CD4-positive, alpha-beta T cell (primary cell): ENCODE measurements at places on chromosomes 6 and 20.

DNA sequence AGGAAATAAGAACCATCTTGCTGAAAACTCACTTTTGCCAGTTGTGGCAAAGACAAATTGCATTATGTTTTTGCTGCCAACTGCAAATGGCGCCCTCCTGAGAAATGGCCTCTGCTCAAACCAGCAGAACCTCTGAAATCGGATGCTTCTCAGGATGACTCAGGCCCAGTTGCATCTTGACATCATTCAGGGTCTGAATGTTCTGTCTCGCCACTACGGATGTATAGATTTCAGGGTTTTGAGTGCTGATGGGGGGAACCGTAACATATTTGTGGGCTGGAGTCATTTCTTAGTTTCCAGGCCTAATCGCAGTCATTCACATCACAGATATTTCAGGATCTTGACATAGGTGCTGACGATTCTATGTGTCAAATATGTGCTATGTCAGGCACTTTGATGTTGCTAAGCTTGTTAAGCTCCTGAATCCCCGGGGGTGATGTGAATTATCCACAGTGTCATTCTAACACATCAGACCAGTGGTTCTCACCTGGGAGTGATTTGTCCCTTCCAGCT is 207.1 kb downstream of the NFATC2 start:
- DNase-seq: no peak

DNA sequence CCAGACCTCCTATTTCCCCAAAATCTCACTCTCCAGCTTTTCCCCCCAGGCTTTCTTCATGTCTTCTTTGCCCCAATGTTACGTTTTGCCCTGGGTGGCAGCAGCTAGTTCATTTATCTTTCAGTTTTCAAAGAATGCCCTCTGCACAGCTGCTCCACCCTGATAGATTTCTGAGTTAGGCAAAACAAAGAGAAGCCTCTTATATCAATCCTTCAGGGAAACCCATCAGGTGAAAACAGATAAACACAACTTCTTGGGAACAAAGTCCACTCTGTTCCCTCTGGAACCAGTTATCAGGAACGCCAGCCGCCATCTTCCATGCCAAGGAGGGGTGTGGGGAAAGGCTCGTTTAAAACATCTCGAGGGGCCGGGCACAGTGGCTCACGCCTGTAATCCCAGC is 34.0 kb downstream of the ZBTB9 start:
- DNase-seq: no peak

GRCh38 chr20:51338692-51339440 is 203.7 kb downstream of the NFATC2 start:
- DNase-seq: no peak

- DNase-seq: no peak
These were observed 9.5 kb upstream of the SNAP25 start for GRCh38 chr20:10209091-10209490.

GRCh38 chr20:49758781-49759180 is 45.1 kb upstream of the B4GALT5 start:
- DNase-seq: no peak

- no peak for DNase-seq
These were observed 1.3 kb downstream of the DIDO1 start for GRCh38 chr20:62925076-62925419.

GRCh38 chr6:15901141-15902115 is 227.5 kb upstream of the MYLIP start:
- no peak for DNase-seq

DNA sequence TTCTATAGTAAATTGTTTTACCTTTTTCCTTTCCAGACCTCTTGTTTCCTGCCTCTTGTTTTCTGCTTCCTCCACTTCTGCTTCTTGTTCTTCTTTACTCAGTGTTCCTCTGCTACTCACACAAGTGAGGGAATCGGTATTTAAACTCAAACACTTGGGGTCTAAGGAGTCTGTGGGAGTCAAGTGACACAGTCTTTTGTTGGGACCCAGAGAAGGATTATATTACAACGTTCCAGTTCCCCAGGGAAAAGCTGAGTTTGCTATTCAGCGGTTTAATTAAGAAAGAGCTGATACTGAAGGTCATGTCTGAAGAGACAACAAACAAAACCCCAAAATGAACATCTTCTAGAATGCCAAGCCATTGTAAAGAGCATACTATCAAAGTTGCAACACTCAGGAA is 107.8 kb upstream of the CITED2 start:
- DNase-seq: no peak

DNA sequence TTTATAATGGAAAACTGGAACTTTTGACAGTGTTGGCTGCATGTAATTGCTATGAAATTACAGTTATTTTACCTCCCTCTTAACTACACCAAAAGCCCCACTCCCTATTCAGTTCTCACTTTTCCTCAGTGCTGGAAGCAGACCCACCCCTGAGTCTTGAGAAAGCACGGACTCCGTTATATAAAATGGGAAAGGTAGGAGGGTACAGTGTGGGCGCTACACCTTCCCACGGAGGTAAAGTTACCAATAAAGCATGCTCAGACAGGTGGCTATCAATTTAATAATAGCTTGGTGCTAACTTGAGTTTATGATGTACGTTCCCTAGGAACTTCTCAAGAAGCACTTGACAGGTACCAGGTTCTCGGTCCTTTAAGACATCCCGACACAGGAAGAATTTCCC is 59.0 kb downstream of the CLIC5 start:
- DNase-seq: no peak

- no peak for DNase-seq
These were observed 187.0 kb downstream of the HDGFL1 start for GRCh38 chr6:22756365-22756764.

DNA sequence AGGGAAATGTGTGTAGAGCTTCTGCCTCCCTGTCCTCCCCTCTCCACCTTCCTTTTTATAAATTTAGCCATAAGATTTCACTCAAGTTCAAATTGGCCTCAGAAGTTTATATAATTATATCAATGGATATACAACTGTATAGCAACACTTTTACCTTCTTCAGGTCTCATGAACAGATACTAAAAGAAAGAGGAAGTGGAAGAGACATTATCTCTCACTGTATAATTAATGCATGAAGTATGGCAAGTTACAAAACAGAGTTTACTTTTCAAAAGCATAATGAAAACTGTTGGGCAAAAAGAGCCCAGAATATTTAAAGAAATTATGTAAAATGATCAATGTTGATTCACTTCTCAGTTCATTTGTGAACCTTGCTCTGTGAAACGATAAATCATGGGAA is 99.7 kb downstream of the PDE7B start:
- DNase-seq: no peak

DNA sequence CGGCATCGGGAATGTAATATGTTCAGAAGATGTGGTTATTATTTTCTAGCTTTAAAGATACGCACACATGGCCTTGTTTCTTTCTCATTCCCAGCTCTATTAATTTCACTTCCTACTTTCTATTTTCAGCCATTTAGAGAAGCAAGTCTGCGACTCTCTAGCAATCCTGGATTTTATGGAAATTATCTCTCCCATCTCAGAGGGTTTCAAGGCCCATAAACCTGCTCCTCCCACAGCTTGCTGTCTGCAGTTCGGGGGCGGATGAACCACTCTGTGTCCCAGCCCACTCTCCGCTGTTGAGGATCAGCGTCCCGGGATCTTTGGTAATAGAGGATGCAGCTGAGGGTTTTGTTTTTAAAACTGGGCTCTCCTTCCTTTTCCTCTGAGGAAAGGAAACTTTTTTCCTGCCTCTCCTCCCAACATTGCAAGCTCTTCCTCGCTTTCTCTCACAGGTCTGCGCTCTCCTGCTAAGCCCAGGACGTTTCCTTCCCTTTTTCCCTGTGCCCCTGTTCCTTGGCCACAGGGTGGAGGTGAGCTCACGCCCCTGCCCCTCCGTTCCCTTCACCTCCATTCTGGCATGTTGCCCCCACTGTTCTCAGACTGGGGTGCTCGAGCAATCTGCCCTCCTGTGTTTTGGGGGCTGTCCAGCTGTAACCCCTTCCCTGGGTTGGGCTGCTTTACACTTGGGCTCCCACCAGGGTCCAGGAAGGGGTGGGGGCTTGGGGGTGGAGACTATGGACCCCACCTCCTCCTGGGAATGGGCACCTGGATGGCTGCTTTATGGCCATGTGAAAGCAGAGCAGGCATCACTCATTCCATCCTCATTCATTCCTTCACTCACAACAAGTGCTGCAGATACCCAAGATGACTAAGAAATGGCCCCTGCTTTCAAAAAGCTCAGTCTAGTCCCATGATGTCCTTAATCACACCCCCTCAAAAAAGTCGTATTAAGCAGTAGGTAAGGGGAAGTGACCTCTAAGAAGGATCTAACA is 54.9 kb downstream of the ZBTB9 start:
- DNase-seq: no peak

- no peak for DNase-seq
These were observed 200.2 kb upstream of the CHD6 start for GRCh38 chr20:41818369-41818768.

DNA sequence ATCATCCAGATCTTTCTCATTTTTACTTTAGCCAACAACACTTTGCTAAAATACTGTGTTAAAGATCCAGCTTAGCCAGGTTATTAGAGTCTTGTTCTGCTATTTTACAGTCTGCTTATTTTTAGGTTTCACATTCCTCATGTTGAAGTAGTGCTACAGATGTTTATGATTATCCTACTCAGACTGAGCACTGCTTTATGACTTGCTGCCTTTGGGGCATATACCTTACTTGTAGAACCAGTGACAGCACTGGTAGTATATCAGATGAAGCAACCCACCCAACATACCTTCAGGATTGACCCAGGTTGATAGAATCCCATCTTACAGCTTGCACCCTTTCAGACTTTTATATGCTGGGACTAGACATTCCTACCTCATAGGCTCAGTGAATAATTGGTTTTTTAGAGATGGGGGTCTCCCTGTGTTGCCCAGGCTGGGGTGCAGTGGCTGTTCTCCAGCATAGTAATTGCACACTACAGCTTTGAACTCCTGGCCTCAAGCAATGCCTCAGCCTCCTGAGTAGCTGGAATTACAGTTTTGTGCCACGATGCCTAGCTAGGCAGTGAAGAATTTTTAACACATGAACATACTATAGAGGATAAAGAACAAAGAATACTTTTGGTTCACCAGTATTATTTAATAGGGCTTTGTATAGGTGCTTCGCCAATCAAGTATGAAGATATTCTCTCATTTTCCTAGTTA is 63.8 kb upstream of the DYNLRB1 start:
- DNase-seq: no peak

GRCh38 chr6:39330057-39330456 is 7.6 kb upstream of the KCNK16 start:
- DNase-seq: no peak

- DNase-seq: no peak
These were observed 33.3 kb upstream of the EZR start for GRCh38 chr6:158852312-158853071.

- no peak for DNase-seq
These were observed 9.2 kb downstream of the RAET1G start for GRCh38 chr6:149913540-149914240.

GRCh38 chr6:18211338-18211737 is 53.0 kb downstream of the DEK start:
- DNase-seq: no peak

DNA sequence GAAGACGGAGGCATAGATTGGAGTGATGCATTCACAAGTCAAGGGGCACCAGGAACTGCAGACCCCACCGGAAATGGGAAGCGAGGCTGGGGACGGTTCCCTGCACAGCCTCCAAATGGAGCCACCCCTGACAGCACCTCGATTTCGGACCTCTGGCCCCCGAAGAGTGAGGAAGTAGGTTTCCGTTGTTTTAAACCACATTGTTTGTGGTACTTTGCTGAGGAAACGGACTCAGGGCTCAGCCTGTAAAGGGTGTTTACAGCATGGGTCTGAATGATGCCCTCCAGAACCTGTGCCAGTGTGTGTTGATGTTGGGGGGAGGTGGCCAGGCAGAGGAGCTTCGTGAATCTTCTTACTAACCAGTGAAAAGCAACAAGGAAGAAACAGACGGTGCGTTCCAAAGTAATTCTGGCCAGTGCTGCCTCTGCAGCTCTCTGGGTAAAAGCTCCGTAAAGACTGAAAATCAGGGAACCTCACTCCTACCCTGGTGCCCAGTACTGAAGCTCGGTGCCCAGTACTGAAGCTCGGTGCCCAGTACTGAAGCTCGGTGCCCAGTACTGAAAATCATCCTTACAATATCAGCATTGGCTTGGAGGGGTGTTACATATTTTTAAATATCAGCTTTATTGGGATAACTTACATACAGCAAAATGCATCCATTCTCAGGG is 30.1 kb upstream of the CCR6 start:
- DNase-seq: no peak

- DNase-seq: no peak
These were observed 34.1 kb downstream of the CDYL start for GRCh38 chr6:4809999-4810918.

DNA sequence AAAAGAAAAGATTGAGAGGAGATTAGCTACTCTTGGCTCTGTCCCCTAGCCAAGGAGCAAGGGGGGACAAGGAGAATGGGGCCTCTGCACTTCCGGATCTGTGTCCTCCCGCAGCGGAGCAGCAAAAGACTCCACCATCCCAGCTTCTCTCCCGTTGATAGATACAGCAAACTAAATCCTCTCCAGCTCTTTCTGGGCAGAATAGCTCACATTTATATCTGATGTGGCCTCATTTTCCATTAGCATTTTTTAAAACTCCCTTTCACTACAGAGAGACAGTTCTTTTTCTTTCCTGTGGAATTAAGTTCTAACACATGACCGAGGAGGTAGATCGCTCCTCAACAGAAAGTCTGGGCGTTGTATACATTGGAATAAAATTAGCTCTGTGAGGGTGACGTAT is 260.9 kb upstream of the SOX4 start:
- no peak for DNase-seq

DNA sequence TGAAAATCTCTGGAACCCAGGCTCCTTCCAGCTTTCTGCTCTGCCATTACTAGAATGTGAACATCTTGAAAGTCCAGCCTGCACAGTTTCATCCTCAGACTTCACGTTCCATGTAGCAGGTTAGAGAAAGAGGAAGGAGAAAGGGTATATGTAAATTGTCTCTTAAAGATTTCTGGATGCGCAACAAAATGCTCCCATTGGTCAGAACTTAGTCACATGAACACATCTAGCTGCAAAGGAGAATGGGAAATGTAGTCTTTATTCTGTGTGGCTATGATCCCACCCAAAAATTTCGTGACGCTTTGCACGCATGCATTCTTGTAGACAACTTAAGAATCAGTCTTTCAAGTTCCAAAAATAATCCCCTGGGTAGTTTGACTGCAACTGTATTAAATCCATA is 46.4 kb upstream of the CHD6 start:
- DNase-seq: no peak

- DNase-seq: no peak
These were observed 264.2 kb downstream of the THBS2 start for GRCh38 chr6:168989421-168989820.

DNA sequence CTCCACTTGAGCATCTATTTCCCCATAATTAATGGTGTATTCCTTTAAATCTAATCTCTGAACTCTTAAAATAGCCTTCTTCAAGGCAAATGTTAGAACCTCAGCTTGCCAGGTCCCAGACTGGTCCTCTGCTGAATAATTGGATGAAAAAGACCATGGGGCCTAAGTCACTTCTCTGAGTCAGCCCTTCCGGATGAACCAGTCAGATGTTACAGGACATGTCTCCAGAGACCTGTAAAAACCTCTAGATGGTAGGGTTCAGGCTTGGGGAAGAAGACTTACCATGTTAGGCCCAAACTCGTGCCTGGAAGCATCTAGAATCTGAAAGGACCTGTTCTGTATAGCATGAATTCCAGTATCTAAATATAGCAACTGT is 97.3 kb downstream of the CDKAL1 start:
- no peak for DNase-seq
